GM04504 (cell line): ENCODE measurements at places on chromosomes 13 and 19.
A peak's percentile ranks its signal among the peaks of the same experiment; 100 is the strongest.

DNA sequence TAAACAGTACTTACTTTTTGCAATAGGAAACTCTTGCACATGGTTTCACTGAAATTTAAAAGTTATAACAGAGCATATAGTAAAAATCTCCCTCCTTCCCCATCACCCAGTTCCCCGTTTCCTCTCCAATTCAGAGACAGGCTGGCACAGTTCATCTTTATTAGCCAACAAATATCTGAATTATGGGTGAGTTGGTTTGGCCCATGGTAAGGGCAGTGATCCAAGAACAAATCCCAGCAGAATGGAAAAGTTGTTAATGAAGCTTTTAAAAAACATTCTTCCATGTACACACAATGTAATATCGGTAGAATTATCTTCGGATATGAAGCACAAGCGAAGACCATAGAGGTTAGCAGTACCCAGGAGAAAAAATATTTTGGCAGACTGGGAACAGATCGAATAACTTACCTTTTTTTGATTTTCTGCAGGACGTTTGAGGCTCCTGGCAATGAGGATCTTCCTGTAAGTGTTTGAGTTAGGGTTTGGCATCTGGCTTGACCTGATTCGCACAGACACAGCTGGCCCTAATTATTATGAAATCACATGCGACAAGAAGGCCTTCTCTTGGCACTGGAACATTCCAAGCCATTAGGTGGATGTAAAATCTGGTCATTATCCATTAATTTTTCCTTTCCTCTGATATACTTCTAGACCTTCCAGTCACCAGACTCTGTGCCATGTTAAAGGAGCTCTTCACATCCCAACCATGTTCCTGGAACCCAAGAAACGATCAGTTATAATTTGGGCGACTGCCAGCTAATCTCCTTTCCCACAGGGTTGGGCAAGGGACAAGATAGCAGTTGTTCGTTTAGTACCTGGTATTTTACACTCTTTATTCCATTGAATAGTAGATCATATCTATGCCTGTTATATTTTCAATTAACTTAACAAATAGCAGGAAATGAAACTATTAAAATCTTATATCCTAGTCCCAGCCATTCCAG lies 139.4 kb upstream of the TSC22D1 start:
- DNase-seq = no peak

- DNase-seq = no peak
These were observed 580 bp upstream of the TEKTIP1 start for GRCh38 chr19:3538258-3538929.

DNA sequence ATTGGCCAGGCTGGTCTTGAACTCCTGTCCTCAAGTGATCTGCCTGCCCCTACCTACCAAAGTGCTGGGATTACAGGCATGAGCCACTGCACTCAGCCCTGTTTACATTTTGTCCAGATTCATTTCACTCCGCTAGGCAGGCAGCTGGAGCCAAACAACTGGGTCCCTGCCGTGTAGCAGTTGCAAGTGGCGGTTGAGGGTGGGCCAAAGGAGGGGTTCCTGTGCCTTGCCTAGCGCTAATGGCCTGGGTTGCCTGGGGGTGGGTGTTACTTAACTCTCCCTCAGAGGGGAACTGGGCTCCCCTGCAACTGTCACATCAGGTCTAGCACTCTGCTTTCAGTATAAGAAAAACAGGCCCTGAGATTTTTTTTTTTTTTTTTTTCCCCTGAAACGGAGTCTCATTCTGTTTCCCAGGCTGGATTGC lies 7.4 kb downstream of the ACP5 start:
- DNase-seq = no peak

DNA sequence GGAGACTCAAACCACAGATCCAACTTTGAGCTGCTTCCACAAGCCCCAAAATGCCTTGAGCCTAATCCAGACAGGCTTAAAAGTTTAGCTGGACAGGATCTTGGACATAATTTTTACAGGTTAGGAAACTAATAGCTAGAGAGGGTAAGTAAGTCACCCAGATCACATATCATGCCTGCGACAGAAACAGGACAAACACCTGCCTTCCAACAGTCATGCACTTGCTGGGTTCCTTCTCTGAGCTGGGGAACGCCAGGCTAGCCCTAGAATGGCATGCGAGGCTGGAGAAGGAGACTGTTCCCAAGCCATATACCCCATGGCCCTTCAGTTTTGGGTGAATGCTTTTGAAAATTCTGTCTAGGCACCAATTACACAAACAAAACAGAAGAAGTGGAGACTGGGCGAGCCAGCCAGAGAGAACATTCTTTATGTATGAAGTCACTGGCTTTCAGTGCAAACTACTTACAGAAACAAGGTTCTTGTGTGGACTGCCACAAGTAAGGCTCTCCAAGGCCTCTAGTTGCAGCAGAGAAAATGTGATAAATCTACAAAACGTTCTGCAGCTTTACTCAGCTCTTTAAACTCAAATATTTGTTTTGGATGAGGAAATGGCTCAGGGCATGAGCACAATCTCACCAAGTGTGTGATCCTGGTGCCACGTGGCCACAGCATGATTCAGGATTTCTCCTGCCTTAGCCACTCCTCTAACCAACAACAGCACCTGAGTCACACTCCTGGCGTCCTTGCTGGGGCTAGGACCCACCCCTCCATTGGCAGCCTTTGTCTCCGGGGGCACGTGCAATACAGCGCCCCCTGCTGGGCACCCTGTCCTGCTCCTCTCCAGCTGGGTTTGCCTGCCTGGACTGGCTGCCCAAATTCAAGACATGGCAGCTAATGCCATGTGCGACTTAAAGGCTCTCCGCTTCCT lies 73.4 kb upstream of the UBL3 start:
- peak; percentile 94 for DNase-seq

GRCh38 chr19:51219307-51219706 lies 5.6 kb upstream of the CD33 start:
- no peak for DNase-seq

DNA sequence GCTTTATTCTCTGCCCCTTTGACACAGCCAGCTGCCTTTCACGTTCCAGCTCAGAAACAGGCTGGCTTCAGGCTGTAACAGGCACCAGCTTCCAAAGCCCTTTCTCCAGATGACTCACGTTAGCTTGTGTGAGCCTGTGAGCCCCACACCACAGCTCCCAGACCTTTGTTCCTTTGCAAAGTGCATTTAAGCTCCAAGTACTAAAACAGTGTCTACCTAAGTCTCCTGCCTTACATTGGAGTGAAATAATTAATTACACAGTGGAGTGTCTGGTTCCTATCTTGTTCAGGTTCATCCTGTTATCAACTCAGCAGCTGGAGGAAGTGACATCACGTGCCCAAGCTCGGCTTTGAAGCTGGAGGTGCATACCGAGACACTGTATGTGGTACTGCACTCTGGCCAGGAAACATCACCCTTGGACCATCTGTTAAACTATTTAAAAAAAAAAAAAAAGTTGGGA lies 475.8 kb downstream of the FOXO1 start:
- DNase-seq = peak; percentile 20

GRCh38 chr19:19278315-19278714 lies 5.2 kb upstream of the TM6SF2 start:
- no peak for DNase-seq

DNA sequence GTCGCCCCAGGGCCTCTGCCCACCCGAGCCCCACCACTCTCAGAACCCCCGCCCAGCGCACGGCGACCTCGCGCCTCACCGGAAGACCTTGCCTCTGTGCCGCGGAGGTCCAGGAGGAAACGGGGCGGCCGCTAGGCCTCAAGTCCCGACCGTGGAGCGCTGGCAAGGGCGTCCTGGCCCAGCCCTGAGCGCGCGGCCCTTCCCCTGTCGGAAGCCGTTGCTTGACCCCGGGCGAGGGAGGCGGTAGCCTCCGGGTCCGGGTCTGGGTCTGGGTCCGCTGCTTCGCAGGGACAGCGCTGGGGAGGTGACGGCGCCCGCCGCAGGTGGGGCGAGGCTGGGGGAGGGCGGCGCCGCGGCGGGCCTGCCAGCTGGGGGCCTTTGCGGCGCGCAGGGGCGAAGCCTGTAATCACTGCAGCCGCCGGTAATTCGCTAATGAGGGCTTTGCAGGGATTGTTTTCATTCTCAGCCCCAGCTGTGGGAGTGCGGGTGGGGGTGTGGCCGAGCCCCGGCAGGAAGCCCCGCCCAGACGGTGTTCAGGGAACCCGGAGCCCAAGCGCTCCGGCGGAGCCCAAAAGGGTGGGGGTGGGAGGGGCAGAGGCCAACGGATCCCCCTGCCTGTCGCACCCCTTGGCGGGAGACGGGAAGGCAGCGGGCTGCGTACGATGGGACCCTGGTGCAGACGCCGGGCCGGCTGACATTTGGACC lies 8.6 kb downstream of the C19orf25 start:
- DNase-seq = no peak

GRCh38 chr13:22812793-22813192 lies 368.0 kb upstream of the SGCG start:
- DNase-seq = no peak

- no peak for DNase-seq
These were observed 37.8 kb upstream of the GRTP1 start for GRCh38 chr13:113401452-113402415.

- DNase-seq = no peak
These were observed 2.2 kb downstream of the TJP3 start for GRCh38 chr19:3710265-3710812.

DNA sequence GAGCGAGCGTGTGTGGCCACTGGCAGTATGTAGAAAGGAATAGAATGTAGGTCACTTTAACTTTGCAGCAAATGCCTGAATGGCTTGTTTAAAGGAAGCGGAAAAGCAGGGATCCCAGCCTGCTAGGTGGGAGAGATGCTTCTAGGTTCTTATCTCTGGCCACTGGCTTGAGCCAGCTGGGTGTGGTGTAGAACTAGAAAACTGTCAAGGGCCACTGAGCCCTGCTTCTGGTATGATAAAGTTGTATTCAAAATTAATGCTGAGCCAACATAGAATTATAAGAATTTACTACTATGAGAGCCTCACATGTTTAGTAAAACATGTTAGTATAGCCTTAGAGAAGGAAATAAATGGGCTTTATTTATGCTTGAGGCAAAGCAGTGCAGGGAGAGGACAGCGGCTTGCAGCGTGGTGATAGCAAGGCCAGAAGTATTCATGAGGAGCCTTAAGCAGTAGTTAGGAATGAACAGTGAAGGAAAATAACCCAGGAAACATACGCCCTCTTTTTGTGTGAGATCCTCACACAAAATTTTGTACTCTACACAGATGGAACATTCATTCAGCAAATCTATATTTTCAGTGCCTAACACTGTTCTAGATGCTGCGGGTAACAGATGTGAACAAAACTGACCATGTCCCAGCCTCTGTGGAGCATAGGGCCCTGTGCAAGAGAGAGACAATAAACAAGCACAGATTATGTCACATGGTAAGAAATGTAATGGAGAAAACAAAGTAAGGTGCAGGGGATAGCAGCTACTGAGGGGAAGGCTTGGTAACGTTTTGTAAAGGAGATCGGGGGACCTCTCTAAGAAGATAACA lies 863.2 kb downstream of the DIAPH3 start:
- DNase-seq = no peak

- no peak for DNase-seq
These were observed 49.8 kb downstream of the ELF1 start for GRCh38 chr13:40969169-40969901.

- DNase-seq = no peak
These were observed 318.6 kb downstream of the DCT start for GRCh38 chr13:94160875-94161274.

DNA sequence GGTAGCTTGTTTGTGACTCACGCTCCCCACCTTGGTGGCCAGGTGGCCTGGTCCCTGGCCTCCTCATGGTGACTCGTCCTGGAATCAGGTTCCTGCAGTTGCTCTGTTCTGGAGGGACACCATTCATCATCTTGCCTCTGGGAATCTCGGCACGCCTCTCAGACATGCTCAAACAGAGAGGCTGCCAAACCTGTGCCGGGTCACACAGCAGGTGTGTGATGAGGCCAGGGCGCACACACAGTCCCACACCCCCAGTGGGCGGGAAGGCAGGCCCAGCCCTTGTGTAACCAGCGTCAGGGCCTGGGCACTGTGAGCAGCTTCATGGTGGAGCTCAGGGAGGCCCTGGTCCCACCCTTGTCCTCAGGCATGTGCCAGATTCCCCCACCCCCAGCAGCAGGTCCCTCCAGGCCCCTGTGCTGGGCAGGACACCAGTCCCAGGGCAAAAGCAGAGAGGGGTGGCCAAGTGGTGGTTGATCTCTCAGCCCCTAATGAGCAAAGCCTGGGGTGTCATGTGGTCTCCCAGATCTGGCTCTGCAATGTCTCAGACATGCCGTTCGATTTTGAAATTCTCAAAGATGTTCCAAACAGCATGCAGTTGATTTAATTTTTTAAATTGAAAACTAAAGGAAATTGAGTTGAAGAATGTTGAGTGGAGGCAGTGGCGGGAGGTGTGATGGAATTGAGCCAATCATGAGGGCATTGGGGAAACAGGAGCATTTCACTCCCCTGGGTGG lies 12.1 kb downstream of the CEBPA start:
- no peak for DNase-seq

- no peak for DNase-seq
These were observed 146.7 kb downstream of the ATP8A2 start for GRCh38 chr13:25518441-25518840.

- DNase-seq = no peak
These were observed 9.1 kb downstream of the NFIC start for GRCh38 chr19:3375221-3376090.
